ENCODE measurements at places on chromosomes 1 and 21.

GRCh38 chr1:30738715-30739559 is 15.6 kb upstream of the MATN1 start:
- no peak for DNase-seq

GRCh38 chr1:243910607-243911006 is 60.6 kb upstream of the AKT3 start:
- DNase-seq: no peak

- no peak for DNase-seq
These were observed 257.5 kb upstream of the PRMT6 start for GRCh38 chr1:106798991-106799390.

- no peak for DNase-seq
These were observed 350.0 kb downstream of the PRDM2 start for GRCh38 chr1:14049965-14050364.

DNA sequence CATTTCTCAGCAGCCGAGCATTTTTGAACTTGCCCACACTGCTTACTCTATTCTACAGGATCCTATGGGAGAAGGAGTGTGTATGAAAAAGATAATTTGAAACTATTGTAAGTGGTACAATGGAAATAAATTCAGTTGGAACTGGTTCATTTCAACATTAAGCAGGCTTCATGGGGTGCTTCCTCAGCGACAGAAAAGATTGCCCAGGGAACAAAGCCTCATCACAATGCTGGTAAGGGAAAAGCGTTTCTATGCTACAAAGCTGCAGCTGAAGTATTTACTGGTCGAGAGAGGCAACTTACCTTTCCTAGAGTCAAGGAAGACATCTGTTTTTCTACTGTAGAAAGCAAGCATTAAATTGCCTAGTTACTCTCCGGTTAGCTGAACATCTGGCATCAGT is 568.2 kb upstream of the ZP4 start:
- DNase-seq: no peak

- DNase-seq: no peak
These were observed 9.2 kb upstream of the KCNQ4 start for GRCh38 chr1:40774266-40774998.

DNA sequence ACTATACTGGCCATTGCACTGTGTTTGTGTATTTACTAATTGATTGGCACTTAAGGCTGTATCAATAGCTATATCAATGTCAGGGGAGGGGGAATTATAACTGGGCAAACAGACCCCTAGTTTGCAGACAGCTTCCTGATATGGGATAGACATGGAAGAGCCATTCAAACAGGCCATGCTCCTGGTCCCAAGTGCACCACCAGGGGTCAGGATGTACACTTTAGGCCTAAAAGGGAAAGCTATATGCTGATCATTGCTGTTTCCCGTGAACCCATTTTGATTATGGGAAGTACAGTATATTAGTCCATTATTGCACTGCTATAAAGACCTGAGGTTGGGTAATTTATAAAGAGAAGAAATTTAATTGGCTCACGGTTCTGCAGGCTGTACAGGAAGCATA is 124.9 kb upstream of the BACE2 start:
- no peak for DNase-seq

GRCh38 chr1:204872262-204872881 is 1.7 kb downstream of the NFASC start:
- DNase-seq: no peak

DNA sequence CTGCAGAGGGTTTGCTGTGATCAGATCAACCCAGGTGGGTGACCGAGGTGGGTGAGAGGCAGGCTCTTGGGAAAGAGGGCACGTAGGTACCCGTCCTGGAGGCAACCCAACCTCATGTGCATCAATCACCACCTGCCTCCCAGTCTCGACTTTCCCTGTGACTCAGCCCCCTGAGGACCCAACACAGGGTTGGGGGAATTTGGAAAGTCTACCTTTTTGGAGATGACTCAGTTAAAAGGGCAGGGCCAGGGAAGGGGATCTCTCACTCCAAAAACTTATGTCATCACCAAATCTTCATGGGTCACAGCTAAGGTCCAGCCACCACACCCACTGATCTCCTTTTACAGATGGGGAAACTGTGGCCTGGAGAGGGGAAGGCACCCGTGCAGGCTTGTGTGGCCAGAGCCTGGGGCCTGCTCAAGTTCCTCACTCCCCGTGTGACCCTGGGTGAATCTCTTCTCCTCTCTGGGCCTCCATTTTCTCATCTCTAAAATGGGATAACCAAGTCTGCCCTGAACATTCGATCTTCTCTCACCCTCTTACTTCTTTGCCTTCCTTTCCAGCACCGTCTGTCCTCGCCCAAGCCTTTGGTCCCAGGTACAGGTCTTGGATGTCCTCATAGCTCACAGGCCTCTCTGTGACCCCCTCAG is 34.6 kb upstream of the WNT4 start:
- no peak for DNase-seq

- no peak for DNase-seq
These were observed 79.3 kb upstream of the VAV3 start for GRCh38 chr1:108044318-108044717.

DNA sequence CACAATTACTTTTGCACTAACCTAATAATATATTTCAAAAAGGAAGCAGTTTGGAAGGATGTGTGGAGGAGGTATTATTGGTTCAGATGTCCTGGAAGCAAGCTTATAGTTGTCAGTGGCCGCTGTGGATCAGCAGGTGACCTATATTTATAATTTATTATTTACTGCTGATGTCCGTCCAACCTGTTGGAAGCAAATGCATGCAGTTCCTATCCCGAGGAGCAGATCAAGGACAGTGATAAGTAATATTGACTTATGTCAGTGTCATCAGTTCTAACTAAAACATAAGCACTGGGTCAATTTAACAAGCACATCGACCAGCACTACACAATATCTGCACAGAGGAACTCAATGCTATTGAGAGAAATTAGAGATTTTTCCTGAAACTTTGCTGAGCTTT is 270.1 kb downstream of the BRINP2 start:
- DNase-seq: no peak

DNA sequence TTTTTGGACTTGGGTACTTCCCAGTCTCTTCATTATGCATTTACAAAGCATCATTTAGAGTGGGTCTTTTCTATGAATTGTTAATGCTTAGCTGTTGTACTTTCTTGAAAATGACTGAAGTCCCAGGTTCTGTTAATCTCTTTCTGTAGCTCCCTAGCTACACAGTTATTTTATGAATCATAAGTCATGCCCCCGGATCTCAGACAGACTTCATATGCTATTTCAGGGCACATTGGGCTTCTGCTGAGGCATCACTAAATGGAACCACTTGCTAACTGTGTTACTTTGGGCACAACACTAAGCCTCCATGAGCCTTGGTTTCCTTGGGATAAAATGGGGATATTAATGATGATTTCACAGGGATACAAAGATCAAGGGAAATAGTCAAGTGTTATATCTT is 55.5 kb upstream of the RBM15 start:
- DNase-seq: no peak

DNA sequence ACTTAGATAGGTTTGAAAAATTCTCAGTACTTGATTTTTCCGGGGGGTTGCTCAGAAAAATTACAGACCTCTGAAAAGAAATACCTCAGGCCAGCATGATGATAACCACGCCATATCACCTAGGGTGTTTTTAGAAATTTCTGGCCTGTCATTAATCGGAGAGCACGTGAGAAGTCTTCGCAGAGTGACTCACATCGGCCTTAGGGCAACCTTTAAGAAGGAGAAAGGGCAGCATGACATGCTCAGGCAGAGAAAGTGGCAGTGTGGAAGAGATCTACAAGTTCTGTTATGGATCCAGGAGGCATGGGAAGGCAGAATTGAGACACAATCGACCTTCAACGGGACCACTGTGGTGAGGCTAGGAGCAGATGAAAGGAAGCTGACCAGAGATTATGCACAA is 506.3 kb downstream of the LMO4 start:
- no peak for DNase-seq

GRCh38 chr1:89887270-89887669 is 66.4 kb downstream of the LRRC8D start:
- DNase-seq: no peak

DNA sequence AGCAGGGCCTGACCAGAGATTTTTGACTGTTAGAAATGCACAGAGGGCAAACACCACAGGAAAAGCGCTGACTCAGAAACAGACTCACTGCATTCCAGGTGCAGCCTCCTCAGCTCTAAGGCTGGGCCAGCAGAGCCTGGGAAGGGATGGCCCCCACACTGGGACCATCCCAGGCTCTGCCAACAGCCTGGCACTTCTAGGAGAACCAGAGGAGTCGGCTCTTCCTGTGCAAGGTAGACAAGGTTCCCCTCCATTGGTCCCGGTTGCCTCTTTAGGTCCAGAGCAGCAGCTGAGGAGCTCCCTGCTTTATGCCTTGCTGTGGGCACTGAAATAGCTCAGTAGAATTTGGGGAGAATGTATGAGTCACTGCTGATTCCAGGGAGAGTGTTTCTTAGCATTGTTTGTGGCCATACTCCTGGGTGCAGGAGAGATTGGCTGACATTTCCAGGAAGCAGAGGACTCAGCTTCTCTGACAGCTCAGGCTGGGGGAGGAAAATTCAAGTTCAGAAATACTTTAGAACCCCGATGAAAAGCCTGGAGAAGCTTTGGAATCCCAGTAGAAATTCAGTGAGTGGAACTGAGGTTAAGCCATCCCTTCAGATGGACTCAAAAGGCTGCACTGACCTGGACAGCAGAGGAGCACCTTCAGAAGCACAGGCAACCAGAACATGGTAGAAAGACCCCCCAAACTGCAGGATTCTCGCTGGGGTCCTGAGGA is 19.7 kb downstream of the PRAMEF1 start:
- no peak for DNase-seq

GRCh38 chr1:43296207-43296606 is 4.6 kb upstream of the TIE1 start:
- no peak for DNase-seq

- no peak for DNase-seq
These were observed 890 bp downstream of the GJC2 start for GRCh38 chr1:228150461-228151179.

DNA sequence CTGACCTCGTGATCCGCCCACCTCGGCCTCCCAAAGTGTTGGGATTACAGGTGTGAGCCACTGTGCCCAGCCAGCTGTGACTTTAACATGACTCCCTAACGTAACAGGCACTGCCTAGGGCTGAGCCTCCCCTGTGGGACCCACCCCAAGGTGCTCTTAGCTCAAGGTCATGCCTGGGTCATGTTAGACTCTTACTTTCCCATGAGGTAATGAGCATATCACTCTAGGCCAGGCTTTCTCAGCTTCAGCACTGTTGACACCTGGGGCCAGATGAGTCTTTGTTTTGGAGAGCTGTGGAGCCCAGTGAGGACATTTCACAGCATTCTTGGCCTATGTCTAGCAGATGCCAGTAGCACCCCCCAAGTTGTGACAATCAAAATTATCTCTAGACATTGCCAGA is 4.5 kb downstream of the NECAP2 start:
- no peak for DNase-seq

- DNase-seq: no peak
These were observed 2.5 kb upstream of the LHX8 start for GRCh38 chr1:75131565-75132241.

- DNase-seq: no peak
These were observed 86.8 kb downstream of the SLC45A1 start for GRCh38 chr1:8404460-8405370.

DNA sequence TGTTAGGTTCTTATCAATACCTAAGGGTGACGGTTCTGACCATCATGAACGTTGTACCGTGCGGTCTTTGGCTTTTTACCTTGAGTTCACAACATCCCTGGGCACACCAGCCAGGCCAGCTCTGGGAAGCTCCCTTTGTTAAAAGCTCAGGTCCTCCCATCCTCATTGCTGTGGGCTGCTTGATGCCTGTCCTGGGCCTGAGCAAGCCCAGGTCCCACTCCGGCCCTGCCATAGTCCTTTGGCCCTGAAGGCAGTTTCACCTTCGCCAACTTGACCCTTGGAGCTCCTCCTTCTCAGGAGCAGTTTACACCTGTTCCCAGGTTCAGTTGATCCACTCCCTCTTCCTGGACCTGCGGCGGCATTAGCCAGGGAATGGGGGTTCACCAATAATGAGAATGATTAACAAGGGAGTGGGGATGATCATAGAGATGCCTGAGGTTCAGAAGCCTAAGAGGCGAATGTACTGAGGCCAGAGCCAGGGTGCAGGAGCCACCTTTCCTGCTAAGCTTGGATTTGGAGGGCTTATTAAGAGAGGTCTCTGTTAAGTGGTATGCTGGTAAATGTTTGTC is 40.2 kb downstream of the DHCR24 start:
- no peak for DNase-seq

DNA sequence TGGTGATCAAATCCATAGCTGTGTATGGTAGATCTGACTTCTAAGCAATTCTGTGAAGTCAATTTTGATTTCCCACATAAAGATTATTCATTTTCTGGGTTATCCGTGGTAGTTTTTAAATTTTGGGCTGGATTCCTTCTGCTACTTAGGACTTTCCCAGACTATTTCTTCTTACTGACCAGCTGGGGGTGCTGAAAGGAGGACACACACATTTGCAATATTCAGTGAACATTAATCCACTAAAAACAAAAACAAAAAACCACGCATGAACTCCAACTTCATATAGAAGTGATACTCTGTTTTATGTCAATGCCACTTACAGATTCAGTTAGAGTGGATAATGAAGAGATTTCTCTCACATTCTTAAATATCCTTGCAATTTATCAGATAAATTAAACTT is 105.4 kb downstream of the KCTD3 start:
- DNase-seq: no peak

Measured in activated naive CD4-positive, alpha-beta T cell (primary cell).